Cardiac fibroblast (primary cell): ENCODE measurements at places on chromosomes 4 and X.

- no peak for DNase-seq
Observed at GRCh38 chr4:171602638-171603355, 210.4 kb upstream of the GALNTL6 start.

DNA sequence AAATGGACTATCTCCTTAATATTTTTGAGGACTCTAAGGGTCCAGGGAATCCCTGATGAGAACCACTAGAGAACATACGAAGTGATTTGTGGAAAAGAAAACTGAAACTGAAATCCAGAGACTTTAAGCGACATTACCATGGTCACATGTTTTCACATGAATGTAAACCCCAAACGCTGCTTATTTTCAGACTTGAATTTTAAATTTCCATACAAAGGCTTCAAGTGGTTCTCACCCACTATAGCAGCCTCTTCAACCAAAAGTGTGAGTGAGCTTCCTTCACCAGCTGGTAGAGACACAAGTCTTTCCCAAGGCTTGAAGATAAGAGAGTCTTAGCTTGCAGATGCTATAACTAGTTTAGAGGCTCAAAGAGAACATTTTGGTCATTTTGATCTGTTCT is 232.7 kb downstream of the MGST2 start:
- no peak for DNase-seq

DNA sequence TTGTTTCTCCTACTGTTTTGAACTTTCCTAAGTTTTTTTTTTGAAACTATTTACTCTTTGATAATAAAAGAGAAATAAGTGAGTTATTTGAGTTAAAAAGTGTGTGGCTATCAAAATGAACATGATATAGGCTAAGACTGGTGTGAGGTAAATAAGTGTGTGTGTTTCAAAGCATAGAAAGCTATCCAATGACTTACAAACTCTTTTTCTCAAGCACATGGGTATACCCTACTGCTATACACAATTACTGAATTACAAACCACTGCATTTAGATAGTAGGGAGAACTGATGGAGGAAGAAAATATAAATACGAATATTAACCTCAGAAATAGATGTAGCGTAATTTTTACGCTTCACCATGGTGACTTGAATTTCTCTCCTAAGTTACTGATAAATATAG is 305.8 kb upstream of the ANXA10 start:
- DNase-seq: no peak

DNA sequence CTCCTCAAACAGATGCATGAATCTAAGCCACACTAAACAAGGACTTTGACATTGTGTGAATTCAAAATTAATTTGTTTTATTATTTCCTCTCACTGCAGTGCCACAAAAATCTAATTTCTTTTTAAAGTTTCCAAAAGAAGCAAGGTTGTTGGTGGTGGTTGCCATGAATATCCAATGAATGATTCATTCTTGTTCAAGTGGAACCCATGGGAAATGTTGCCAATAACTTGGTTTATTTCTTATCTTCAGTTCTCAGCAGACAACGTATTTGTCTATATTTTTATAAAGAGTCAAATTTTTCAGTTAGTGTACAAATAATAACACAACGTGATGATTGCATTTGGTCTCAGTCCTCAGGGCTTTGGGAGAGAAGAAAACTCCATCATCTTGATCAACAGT is 309.4 kb upstream of the NOCT start:
- no peak for DNase-seq

DNA sequence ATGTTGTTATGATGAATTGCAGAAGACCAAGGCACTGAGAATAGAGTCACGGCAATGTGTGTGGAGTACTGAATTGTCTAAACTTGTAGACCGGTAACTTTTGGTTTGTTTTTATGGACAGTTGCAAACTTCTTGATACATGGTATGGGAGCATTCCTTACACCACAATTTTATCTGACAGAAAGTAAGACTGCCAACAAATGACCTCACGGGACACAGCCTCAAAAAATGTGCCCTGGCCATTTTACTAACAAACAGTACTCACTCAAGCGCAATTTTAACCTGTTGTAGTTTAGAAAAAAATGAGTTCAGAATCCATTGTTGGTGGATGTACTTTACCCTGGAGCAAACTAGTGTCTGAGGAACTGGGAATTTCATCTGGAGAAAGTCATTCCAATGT is 321.2 kb downstream of the CAMK2D start:
- DNase-seq: no peak

GRCh38 chrX:136097871-136098805 is 49.2 kb upstream of the FHL1 start:
- DNase-seq: no peak

DNA sequence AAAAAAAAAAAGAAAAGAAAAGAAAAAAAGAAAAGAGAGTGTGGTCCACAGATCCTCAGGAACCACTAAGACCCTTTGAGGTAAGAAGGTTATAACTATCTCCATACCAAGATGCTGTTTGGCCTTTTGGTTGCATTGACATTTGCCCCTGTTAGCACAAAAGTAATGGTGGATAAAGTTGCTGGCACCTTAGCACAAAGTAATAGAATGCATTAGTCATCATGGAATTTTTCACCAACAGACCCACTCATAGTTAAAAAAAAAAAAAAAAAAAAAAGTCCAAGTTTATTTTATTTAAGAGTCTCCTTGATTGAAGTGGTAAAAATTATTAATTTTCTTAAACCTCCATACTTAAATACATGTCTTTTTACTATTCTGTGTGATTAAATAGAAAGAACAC is 78.4 kb upstream of the RBPJ start:
- peak; percentile 27 for DNase-seq

DNA sequence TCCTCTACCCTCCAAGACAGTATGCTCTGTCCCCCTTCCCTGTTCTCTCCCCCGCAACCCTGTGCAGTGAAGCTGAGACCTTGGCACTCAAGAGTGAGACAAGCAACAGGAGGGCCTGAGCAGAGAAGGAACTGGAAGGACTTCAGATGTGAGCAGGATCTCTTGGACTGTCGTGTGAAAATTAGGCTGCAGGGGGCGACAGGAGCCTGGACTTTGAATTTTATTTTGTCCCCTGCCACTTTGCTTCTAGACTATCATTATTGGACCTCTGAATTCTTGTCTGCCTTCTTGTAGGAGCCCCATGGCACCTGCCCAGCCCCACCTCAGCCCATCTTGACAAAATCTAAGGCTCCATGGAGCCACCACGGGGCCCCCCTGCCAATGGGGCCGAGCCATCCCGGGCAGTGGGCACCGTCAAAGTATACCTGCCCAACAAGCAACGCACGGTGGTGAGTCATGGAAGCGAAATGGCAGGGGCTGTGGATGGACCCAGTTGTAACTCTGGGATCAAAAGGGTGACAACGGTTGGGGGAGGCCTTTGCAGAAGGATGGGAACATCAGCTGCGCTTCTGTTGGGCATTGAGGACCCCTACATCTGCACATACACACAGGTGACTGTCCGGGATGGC is 1.7 kb downstream of the ARAF start:
- peak; percentile 60 for DNase-seq

DNA sequence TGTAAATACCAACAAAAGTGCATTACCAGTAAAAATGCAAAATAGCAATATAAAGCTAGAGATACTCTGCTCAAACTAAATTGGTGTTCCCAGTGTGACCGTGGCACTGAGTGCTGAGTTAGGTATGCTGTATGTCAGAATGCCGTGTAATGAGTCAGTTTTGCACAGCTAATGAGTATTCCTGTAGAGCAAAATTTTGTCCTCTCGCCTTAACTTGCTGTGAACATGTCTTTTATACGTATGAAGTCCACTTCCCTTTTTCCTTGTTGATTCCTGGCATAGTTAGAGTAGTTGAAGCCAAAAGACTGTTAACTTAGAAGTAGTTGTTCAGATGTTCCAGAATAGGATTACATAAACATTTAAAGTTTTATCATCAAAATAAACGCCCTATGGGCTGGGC is 11.5 kb downstream of the DCLK2 start:
- DNase-seq: no peak
